T-helper 2 cell treated with Interferon-gamma antibody and Interleukin-4, amounts not matched to agents 5 μg/mL and 100 μg/mL, for 36 hours (primary cell): ENCODE measurements at places on chromosomes 5 and 9.

DNA sequence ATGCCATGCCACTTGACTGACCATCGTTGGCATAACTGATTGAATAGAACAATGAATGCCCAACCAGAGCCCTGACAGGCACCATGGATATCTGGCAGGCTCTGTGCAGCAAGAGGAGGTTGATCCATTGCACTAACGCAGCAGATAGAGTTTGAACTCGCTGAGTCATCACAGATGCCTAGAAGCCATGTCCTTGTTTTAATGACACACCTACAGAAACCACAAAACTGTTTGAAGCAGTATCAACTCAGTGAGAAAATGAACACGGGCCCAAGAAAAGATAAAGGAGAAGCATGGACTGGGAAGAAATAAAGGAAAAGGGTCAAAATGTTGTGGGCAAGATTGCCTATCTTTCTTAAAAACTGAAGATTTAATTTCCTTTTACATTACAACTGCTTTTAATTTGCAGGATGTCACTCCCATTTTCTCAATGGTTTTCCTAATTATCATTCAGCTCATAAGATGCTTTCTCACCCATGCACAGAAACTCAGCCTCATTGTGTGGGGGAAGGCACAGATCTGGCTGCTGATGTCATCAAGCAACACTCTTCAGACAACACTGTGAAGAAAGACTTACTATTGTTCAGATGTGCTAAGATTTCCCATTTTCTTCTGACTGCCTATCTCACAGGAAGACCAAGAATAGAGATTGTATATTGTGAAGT is 129.0 kb downstream of the PIK3R1 start:
- DNase-seq, result peak; percentile 38

GRCh38 chr9:93298498-93299417 is 114.8 kb downstream of the WNK2 start:
- no peak for DNase-seq

DNA sequence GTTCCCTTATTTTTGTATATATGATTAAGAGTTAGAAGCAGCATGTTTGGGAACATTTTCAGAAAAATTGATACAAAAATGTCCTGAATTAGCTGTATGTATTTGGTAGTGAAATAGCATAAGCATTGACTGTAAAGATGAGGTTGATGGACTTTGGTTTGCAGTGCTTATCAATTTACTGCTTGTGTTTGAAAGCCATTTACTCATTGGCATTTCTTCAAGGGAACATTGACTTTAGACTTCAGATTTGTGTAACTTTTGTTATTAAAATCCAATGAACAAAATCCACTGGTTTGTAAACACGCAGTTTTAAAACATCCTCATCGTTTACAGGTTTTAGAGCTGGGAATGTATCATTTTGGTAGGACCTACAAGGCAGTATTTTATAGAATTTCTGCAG is 61.3 kb downstream of the KDM4C start:
- no peak for DNase-seq

DNA sequence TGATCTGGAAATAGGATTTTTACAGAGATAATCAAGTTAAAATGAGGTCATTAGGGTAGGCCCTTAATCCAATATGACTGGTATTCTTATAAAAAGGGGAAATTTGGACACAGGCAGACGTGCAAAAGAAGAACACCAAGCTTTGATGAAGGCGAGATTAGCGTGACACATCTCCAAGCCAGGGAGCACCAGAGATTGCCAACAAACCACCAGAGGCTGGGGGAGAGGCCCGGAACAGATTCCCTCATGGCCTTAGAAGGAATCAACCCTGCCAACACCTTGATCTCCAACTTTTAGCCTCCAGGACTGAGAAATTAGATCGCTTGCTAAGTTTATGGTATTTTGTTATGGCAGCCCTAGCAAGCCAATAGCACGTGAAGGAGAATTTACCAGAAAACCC is 10.8 kb upstream of the ARSI start:
- no peak for DNase-seq

GRCh38 chr5:94793816-94794198 is 175.3 kb downstream of the SLF1 start:
- DNase-seq, result peak; percentile 22

DNA sequence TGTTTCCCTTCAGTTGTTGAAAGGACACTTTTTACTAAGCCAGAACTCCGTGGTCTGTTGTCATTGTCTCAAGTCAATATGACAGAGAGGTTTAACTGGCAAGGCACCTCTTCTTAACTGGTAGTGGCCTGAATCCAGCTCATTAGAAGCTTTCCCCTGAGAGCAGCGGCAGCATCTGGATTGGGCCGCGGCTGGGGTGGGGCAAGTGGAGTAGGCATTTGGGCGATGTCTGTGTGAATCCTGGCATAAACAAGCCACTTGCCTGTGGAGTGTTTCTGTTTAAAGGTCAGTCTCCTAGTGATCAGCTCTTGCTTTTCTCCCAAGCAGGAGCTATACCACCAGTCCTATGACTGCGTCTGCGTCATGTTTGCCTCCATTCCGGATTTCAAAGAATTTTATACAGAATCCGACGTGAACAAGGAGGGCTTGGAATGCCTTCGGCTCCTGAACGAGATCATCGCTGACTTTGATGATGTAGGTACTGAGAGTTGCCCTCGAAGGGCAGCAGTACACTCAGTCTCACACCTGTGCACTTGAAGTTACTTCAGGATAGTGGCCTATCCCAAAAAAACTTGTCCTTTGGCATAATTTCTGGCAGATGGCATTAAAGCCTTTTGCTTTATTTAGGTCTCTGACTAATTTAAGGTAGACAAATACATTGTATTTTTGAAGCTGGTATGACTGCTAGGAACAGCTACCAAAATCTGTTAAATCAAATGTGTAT is 48.9 kb downstream of the CFAP90 start:
- DNase-seq, result no peak

DNA sequence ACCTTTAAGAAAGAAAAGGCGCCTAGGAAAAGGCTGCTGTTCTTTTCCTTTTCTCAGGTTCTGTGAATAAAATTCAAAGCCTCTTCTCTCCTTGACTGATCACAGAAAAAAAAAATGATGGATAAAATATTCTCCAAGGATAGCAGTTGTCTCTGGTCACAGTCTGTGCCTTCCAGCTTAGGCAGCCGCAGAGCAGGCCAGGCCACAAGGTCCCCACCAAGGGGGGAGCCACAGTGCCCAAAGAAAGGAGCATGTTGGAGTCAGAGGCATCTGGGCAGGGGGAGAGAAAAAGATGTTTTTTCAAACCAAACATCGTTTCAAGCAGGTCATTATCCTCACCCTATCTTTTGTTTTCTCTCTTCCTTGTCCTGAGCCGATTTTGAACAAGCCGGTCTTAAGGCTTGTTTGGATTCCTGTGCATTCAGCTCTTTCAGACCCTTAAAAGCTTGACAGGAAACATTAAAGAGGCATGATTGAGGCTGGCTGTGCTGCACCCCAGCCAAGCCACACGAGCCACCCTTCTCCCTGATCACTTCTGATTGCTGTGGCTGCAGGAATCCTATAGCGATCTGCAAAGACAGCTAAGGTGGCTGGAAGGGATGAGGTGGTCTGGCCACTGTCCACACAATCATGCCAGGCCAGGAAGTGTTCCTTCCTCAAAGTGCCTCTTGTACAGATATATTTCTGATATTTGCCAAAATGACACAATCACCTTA is 284.6 kb upstream of the TLE4 start:
- DNase-seq, result no peak

- no peak for DNase-seq
These were observed 21.8 kb downstream of the STOM start for GRCh38 chr9:121348221-121348620.

- DNase-seq, result peak; percentile 65
These were observed 63.6 kb upstream of the IL17B start for GRCh38 chr5:149442563-149443182.

- DNase-seq, result no peak
These were observed 55.0 kb downstream of the PJA2 start for GRCh38 chr5:109354761-109355160.

DNA sequence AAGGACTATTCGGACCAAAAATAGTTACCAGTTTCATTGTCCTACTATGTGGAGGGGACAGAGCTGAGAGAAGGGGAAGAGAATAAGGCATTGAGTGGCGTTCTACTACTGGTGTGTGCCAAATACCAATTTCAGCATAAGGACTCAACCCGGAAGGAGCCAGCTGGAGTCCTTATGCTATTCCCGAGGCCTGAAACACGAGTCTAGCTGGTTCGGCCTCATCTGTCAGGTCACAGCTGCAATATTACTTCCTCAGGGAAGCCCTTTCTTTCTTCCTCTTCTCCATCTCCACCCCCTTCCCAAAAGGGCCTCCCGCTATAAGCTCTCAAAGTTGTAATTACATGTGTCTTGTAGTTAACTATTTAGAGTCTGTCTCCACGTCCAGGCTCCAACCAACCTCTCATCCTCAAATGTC is 20.5 kb upstream of the FER start:
- DNase-seq, result no peak

GRCh38 chr5:141757402-141757801 is 75.4 kb upstream of the ARAP3 start:
- no peak for DNase-seq

DNA sequence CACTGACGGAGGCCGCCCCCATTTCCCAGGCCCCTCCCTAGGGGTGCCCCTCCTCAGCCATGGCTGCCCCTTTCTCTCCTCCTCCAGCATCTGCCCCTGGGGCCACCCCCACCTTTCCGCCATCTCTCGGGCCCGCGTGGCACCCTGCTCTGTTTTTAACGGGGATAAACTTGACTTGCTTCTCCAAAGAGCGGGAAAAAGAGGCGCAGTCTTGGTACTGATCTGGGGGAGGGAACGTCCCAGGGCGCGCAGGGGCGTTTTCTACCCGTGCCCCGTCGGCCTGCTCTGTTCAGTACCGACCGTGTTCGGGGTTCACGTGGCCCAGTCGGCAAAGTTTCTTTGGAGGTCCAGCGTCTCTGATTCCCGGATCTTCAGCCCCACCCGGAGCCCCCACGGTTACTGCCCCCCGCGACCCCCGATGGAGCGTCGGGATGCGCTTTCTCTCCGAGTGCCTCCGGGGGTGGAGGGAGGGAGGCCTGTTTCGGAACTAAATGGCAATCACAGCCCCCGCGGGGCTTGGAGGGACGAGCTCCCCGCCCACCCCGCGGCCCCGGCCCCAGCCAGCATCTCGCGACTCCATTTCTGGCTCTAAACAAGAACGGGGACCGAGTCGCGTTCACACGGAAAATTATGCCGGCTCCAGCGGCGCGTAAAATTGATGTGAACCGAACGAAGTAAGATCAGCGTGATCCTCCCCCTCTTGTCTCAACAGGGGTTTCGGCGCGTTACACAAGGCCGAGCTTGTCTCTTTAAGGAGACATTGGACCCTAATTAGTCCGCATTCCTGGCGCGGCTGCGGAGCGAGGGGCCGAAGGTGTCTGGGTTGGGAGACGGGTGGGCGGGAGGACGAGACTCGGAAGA is 1.1 kb upstream of the TLE4 start:
- peak; percentile 34 for DNase-seq

- no peak for DNase-seq
These were observed 14.6 kb downstream of the MRPL36 start for GRCh38 chr5:1785062-1785461.

GRCh38 chr5:54993318-54993717 is 7.9 kb upstream of the ESM1 start:
- DNase-seq, result no peak

GRCh38 chr9:23754551-23754950 is 71.5 kb downstream of the ELAVL2 start:
- no peak for DNase-seq

DNA sequence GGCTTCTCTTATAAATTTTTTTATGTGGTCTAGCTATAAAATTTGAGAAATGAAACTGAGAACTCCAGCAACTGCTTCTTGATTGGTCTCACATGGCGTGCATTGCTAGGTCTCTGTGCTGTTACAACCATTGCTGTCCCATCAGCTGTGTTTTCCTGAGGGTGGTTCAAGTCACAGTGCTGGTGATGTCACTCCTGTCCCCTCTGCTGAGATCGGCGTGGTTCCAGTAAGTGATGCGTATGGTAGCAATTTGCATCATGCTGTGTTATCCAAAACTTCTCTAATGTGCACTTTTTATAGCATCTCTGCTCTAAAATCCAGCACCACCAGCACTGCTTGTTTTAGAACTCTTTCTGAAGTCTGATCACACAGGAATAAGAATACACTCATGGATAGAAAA is 112.6 kb upstream of the ZNF608 start:
- no peak for DNase-seq

DNA sequence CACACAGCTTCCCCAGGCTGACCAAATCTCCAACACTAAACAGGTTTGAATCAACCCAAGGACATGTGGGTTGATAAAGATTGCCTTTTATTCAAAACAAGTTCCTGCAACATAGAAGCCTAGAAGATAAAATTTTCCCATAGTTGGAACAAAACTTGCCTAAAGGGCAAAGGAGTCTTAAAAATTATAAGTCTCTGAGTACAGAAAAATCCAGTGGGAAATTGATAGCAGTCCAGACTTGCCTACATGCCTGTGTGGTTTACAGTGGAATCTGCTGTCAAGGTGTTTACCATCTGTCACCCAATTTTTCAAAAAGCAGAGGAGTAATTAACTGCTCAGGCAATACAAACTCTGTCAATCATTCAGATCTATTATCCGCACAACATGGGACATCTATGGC is 168.2 kb downstream of the PPP2R2B start:
- DNase-seq, result no peak

DNA sequence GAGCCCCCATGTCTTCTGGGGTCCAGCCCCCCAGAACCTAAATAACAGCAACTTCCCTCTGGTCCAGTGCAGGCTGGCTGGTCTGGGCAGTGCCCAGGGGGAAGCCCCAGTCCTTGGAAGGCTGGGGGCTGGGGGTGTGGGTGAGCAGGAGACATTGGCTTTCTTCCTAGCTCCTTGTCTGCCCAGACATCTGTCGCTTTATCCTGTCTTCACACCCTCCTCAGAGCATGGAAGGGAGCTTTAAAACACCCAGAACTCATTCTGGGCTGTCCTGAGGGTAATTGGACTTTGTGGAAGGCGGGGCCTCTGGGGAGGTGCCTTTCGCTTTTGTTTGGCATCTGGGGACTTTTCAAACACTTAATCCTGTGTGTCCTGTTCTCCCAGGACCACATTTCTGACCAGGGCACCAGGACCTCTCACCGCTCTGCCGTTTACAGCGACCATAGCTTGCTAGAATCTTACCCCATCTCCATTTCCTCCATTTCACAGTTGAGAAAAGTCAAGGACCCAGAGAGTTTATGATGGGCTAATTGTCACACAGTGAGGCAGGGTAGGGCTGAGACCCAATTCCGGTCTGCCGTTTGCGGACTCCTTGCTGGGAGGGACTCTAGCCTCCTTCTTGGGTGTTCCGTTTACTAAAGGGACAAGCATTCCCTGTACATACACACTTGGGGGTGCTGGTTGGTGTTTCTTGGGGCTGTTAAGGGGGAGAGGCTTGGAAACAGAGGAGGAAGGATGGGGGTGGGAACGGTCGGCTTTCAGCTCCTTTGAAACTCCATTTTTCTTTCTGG is 1.1 kb downstream of the GSN start:
- no peak for DNase-seq

DNA sequence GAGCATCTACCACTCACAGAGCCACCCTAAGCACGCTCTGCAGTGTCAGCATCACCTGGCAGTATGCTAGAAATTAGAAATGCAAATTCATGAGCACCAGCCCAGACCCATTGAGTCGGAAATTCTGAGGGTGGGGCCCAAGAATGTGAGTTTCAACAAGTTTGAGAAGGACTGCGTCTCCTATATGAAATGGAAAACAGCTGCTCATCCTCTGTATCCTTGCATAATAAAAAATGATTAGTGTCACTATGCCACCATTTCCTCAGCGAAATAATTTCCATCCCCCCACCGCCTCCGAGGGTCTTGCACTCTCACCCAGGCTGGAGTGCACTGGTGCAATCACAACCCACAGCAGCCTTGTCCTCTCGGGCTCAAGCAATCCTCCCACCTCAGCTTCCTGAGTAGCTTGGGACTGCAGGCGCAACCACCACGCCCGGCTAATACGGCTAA is 1.3 kb upstream of the IQGAP2 start:
- DNase-seq, result no peak
